Fibroblast of skin of left quadriceps (primary cell): ENCODE measurements at places on chromosomes 16 and 17.

DNA sequence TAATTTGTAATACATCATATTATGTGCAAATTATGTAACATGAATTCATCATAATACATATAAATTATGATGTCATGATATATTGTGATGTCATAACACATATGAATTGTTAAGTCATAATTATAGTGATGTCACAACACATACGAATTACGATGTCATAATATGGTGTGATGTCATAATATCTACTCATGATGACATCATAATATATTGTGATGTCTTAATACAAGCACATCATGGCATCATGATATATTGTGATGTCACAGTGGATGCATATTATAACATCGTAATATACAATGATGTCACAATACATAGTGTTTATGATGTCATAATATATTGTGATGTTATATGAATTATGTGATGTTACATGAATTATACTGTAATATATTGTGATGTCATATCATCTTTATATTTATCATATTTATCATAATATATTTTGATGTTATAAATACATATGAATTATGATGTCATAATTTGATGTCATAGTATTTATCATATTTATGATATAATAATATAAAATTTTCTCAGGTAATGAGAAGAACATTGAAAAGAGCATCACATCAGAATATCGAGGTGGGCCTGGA is 1793.0 kb downstream of the TP53TG3F start:
- no peak for DNase-seq

DNA sequence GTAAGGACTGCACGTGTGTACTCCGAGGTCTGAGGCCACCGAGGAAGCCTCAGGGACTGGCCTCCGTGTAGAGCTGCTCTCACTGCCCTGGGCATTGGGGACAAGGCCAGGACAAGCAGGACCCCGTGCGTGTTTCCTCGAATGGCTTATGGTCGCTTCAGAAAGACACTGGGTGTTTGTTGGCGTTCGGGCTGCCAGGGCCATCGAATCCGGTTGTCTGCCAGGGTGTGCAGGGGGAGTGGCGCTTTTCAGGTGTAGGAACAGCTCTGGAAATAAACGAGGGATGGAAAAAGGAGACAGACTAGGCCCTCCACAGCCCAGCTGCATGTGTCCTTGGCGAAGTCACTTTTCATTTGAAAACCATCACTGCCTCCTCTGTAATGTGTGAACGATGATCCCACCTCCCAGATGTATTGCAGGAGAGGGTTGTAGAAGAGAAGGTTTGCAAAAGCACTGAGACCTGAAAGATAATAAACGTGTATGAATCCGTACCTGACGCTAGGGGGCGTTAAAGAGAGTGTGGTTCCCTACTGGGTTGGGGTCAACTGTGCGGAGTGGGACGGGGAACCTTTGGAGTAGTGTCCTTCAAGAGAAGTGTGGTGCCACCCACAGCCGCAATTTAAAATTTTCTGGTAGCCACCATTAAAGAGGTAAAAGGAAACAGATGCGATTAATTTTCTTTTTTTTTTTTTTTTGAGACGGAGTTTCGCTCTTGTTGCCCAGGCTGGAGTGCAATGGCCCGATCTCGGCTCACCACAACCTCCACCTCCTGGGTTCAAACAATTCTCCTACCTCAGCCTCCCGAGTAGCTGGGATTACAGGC is 2.1 kb upstream of the ZSCAN10 start:
- no peak for DNase-seq

DNA sequence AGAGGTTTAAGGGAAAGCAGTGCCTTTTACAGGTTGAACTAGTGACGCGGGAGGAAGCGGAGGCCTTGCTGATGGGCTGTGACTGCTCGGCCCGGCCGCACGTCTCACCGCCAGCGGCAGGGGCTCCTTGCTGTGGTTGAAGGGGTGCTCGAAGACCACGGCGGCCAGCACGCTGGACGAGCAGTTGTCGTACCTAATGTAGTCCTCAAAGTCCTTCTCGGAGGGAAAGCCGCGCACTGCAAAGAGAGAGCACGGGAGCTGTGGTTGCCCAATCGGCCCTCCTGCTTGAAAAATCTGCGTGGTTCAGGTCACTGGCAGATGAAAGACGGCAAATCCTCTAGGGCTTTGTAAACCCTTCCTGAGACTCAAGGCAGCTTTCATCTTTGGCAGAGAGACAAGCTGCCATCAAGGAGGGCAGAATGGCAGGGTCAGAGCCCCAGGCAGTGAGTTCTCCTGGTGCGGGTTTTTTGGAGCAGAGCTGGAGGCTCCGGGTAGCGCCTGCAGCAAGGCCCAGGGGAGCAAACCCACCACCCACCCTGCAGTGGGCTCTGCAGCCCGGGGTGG is 16.1 kb downstream of the ABCA3 start:
- no peak for DNase-seq

DNA sequence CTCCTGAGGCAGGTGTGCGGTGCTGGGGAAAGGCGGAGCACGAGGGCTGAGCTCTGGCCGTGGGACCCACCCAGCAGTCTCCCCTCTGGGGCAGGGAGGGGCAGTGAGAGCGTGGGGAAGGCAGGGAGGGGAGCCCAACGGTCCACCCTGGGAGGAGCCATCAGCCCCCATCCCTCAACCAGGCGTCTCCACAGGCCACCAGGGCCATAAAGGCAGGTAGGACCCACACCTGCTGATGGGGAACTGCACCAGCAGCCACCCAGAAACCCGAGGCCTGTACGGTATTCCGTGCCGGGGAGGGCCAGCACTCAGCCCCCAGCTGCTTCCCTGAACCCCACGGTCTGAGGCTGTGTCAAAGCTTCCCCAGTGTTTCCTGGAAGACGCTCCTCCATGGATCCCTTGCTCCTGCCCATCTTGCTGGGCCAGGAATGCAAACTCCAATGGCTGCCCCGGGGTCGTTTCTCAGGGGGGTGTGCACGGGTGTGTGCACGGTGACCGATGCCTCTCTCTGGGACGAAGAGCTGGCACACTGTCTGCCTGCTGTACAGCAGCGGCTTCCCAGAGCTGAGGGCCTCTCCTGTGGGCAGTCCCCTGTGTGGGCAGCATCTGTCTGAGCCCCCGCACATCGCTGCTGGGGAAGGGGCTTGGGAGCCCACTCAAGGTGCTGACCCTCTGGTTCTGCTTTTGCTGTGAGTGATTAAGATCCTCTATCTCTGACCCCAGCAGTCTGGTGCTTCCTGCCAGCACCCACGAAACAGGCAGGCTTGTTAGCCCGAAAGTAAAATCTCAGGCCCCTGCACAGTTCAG is 17.2 kb upstream of the METRNL start:
- DNase-seq, result no peak

GRCh38 chr17:78349891-78350642 is 9.8 kb downstream of the SOCS3 start:
- no peak for DNase-seq

DNA sequence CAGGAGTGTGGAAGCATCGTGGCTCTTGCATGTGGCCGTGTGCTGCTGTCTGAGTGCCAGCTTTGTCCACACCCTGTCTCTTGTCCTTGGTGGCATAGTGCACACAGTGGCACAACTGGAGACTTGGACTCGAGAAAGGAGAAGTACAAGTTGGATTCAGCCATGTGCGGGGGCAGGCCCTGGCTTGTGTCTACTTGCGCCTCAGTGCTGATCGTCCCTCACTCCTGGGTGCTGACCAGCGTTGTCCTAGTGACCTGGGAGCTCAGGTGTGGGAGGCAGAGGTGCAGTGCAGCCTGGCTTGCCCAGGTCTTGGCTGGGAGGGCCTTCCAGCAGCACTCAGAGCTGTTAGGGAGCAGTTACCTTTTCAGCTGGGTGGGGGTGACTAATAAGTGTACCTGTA is 20.6 kb downstream of the MPRIP start:
- DNase-seq, result no peak

DNA sequence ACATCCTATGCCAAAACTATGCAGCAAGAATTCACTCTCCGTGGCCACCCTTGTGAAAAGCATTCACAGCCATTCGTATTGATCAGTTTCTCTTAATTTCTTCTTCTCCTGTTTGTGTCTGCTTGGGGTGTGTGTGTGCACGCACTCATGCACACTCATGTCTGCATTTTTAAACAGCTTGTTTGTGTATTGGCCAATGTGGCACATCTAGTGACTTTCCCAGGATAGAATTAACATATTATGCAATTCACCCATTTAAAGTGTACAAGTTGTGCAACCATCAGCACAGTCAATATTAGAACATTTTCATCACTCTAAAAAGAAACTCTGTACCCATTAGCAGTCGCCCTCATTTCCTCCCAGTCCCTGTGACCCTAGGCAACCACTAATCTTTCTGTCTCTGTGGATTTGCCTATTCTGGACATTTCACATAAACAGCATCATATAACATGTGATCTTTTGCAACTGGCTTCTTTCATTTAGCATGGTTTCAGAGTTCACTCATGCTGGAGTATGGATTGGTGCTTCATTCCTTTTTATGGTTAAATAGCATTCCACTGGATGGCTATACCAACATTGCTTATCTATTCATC is 20.1 kb downstream of the IRX3 start:
- DNase-seq, result no peak

DNA sequence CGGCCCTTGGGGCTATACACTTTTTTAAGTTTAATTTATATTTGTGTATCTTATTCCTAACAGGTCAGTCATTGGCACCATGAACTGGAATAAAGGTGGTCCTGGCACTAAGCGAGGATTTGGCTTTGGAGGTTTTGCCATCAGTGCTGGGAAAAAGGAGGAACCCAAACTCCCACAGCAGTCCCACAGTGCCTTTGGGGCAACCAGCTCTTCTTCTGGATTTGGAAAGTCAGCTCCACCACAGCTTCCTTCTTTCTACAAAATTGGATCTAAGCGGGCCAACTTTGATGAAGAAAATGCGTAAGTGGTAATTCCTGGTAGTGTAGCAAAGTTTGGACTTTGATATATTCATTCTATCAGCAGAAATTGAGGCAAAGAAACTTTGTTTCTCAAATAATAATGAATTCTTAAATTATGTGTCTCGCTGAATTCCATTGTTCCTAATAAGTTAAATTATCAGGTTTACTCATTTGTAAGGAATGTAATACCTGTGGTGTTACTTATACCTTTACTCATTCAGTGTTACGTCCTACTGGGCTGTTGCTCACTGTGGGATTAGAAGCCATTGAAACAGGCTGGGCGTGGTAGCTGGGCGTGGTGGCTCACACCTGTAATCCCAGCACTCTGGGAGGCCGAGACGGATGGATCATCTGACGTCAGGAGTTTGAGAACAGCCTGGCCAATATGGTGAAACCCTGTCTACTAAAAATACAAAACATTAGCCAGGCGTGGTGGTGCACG is 13.2 kb downstream of the DDX42 start:
- no peak for DNase-seq

- no peak for DNase-seq
These were observed 19.3 kb upstream of the SHISA6 start for GRCh38 chr17:11221721-11222120.

GRCh38 chr16:54585998-54586340 is 299.4 kb upstream of the IRX3 start:
- no peak for DNase-seq

- DNase-seq, result no peak
These were observed 738 bp upstream of the XPO6 start for GRCh38 chr16:28212532-28212873.

GRCh38 chr16:69188716-69189115 is 1.8 kb downstream of the SNTB2 start:
- DNase-seq, result no peak

DNA sequence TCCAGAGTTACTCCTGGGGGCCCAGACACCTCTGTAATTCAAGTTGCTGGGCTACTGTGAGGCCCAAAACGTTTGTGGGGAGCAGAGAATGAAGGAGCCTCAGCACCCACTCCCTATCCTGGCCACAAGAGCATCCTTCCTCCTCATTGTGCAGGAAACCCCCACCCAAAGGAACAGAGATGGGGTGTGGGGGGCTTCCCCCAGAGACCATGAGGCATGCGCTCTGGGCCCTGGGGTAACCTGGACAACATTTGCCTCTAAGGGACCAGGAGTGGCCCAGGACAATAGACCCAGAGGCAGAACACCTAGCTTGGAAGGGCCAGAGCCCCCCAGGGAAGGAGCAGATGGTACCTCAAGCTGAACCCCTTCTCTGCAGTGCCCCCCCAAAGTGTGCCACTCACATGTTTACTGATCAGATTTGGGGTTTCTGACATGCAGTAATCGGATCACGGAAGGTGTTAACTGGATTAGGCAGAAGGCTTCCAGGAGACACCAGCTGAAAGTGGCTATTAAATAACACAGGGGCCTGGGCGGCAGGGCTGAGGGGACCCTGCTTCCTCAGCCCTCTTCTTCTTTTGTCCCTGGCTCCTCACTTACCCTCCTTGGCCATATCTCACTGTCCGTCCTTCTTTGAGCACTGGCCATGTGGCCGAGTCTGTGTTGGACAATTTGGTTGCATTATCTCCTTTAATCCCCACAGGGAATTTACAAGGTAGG is 50.8 kb downstream of the SDK2 start:
- DNase-seq, result no peak

DNA sequence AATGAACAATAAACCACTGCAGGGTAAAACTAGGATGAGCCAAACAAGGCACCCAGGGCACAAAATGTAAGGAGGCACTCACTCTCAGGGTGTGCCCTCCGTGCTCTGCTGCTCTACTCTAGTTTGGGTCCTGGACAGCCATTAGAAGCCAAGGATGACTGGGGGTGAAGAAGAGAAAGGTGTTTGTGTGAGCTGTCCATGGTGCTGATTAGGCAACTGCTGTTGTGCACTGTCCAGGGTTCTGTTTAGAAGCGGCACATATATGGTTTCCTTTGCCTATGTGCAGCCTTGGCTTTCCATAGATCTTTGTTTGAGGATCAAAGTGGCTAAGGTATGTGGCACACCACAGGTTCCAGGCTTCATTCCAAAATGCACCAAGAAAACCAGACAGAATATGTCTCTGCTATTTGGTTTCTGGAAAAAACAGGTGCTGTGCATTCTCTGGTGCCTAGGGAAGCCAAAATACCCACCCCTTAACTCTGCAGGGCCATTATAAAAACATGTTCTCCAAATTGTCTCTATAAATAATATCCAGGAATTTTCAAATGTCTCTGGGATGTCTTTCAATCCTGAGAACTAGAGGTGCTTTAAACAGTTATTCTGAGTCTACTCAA is 123.5 kb downstream of the CBLN1 start:
- no peak for DNase-seq

DNA sequence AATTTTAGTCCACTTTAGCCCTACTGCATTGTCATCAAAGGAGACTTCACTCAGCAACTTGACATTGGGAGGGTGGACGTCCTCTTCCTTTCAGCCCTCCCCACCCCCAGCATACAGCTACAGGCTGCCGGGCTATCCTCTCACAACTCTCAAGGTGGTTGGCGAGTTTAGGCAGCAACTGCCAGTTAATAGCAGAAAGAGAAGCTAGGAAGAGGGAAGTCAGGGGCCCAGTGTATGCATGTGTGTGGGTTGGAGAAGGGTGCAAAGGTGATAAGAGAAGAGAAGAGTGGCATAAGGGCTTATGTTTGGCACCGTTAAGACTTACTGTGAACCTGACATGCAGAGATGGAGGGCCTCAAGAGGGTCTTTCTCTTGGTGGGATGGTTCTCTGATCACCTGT is 31.8 kb downstream of the CCL4 start:
- no peak for DNase-seq
